ENCODE measurements at places on chromosomes 12 and 14. TPM values are rescaled to one million over a fixed set of nuclear protein-coding genes. Genes with fewer than 3 reads are reported as not detected.

Gene TBC1D30
- 9.7 TPM for total RNA-seq

Gene TSHR
- total RNA-seq, result 0.30 TPM

Gene PLBD1
- 24.8 TPM for total RNA-seq

Gene NKX2-1
- total RNA-seq, result not detected

Gene GPR84
- total RNA-seq, result 1.9 TPM

DNA sequence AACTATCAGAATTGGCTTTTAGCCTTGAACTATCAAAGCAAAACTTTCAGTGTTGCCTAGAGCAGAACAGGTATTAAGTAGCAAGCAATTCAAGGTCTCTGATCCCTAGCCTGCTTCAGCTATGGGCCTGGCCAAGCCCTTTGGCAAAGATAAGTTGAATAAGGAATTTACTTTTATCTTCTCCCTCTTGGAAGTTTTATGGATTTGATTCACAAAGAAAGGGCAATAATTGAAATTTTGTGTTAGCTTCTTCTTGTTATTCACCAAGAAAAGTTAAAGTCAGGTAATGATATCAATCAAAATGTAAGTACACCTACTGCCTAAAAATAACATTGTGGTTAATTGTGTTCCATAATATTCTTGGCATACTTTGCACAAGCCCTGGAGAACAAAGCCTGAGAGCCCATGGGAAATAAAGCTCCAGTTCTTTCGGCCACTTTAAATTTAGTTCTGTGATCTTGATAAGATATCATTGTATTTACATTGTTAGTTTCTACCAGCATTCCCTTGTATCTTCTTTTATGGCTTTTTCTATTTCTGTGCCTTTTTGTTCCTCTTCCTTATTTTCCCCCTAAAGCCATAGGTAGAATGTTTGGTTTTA is 158.0 kb downstream of the RAD51B start:
- no peaks in the 10 kb centered on the region for H3K4me1 ChIP-seq
- no peaks in the 10 kb centered on the region for H3K36me3 ChIP-seq
- no peak overlapping the region for H3K27ac ChIP-seq

GRCh38 chr14:67426983-67427606 is 15.1 kb upstream of the PLEK2 start:
- H3K27me3 ChIP-seq, result no peaks in the 10 kb centered on the region
- no peaks in the 10 kb centered on the region for H3K36me3 ChIP-seq
- no peaks in the 10 kb centered on the region for H3K4me1 ChIP-seq

- no peak overlapping the region for H3K4me3 ChIP-seq
- no peak overlapping the region for H3K27ac ChIP-seq
- no peaks in the 10 kb centered on the region for H3K36me3 ChIP-seq
- no peaks in the 10 kb centered on the region for H3K27me3 ChIP-seq
- H3K4me1 ChIP-seq, result no peaks in the 10 kb centered on the region
- no peak for DNase-seq
These were observed 589.5 kb upstream of the TBX3 start for GRCh38 chr12:115273456-115273855.

GRCh38 chr14:23697680-23698079 is 61.5 kb downstream of the DHRS2 start:
- no peak overlapping the region for H3K27ac ChIP-seq
- no peak overlapping the region for H3K4me3 ChIP-seq
- DNase-seq, result no peak
- no peaks in the 10 kb centered on the region for H3K4me1 ChIP-seq

DNA sequence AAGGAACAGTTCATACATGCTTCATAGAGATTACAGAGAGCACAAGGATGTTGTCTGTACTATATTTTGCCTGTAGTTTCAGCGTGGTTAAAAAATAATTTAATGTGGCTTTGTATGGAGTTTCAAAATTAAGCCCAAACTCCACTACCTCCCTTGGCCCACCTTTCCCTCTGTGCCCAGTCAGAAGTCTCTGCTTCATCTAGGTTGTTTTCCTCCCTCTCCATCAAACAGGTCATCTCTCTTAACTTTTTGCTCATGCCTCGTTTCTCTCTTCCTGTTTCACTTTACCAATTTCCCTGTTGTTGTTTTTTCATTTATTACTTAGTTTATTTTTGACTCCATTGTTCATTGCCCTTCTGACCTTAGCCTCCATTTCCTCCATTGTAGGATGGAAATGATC is 94.9 kb upstream of the NEDD1 start:
- H3K4me3 ChIP-seq, result no peak overlapping the region
- no peaks in the 10 kb centered on the region for H3K27me3 ChIP-seq
- no peak for DNase-seq
- H3K4me1 ChIP-seq, result no peaks in the 10 kb centered on the region
- no peaks in the 10 kb centered on the region for H3K36me3 ChIP-seq

DNA sequence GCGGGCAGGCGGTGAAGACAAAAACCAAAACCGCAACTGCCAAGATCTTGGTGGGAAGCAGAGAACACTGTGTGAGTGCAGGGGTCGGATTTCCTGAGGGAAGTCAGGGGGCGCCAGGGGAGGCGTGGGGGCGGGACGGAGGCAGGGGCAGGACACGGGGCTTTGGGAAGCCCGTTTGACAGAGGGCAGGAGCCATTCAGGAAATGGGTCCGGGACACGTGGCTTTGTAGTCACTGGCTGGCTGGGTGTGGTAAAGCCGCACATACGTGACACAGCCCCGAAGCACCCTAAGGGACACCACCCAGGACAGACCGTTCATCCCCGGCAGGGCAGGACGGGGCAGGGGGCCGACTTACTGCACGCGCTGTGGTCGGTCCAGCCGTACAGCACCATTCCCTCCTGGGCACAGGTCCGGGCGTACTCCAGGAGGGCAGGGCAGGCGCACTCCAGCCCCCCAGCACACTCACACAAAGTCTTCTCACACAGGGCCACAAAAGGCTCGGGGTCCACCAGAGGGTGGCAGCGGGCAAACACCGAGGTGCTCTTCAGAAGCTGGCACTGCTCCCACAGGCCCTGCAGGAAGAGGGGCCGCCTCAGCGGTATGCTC is 49.4 kb downstream of the VWF start:
- H3K27me3 ChIP-seq, result no peaks in the 10 kb centered on the region
- H3K4me3 ChIP-seq, result no peak overlapping the region
- no peak for DNase-seq
- no peaks in the 10 kb centered on the region for H3K4me1 ChIP-seq
- no peak overlapping the region for H3K27ac ChIP-seq

DNA sequence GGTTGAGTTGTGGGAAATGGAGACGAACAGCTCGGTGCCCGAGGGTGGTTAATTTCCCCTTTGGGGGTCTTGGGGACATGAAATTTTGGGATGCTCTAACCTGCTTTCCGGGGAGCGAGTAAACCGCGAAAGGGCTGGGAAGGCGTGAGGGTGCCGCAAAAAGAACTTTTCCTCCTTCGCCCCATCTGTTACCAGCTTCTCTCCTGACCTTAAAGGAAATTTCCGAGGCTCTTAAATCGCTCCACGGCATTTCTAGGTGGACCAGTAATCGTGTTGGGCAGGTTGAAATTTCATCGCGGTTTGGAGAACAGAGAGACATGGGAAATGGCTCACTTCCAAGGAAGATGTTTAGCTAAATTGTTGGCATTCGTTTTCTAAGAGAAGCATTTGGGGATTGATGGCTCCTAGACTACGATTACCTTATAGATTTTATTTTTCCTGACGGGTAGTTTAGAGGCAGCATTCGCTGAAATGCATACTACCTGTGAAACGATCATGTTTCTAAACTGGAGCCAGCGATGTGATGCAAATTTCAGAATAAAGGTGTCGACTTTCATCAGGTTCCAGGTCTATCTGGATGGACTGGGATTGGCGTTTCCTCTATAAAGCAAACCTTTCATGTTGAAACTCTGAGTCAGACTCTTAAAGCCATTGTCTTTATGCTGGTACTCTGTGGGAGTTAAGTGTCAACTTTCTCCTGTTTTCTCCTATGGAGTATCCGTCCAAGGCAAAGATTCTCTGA is 414.5 kb downstream of the PCNX1 start:
- H3K36me3 ChIP-seq, result no peaks in the 10 kb centered on the region
- no peaks in the 10 kb centered on the region for H3K4me1 ChIP-seq
- H3K27me3 ChIP-seq, result no peaks in the 10 kb centered on the region
- peak overlapping the region; percentile 92 for H3K4me3 ChIP-seq
- peak overlapping the region; percentile 83 for H3K27ac ChIP-seq

GRCh38 chr14:91416744-91417119 is 888 bp downstream of the CCDC88C start:
- no peak for DNase-seq
- no peaks in the 10 kb centered on the region for H3K27me3 ChIP-seq
- H3K36me3 ChIP-seq, result no peaks in the 10 kb centered on the region
- no peak overlapping the region for H3K27ac ChIP-seq
- H3K4me1 ChIP-seq, result no peaks in the 10 kb centered on the region

DNA sequence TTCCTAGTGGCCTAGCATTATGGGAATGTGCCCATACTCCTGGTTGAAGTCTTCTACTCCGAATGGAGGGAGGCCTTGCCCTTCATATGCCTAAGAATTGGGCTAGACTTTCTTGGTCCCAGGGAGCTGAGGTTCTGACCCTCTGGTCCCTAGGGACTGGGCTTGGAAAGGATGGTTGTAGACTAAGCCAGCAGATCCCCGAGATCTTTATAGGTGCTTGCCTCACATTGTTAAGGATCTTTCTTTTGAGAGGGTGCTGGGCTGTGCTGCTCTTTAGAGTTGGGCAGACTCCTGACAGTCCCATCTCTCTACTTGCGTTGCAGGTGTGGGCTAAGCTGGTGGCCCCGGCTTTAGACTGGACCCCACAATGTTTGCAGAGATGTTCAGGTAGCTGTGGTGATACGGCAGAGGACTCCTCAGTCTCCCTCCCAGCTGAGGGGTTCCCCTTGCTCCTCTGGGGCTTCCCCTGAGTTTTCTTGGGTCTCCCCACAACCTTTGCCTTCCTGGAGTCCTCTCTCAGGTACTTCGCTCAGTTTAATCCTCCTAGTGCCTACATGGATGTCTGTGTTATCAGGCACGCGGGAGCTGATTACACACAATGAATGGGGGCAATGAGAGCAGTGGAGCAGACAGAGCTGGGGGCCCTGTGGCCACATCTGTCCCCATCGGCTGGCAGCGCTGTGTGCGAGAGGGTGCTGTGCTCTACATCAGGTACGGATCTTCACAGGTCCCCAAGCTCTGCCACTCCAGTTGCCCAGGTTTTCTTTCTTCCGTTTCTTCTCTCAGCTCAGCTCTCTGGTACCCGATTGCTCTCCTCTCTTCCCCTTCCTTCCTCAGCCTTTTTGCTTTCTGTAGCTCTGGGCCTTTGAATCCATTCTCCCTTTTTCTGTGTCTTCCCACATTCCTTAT is 1.3 kb downstream of the MBD6 start:
- peak overlapping the region; percentile 76 for H3K4me3 ChIP-seq
- no peak overlapping the region for H3K27ac ChIP-seq
- H3K4me1 ChIP-seq, result no peaks in the 10 kb centered on the region
- no peaks in the 10 kb centered on the region for H3K27me3 ChIP-seq
- no peak for DNase-seq
